ENCODE measurements at places on chromosomes 7 and 10.
A peak's percentile ranks its signal among the peaks of the same experiment; 100 is the strongest.

- DNase-seq: no peak
Measured at GRCh38 chr7:119935418-119936025, 337.5 kb upstream of the KCND2 start.

- no peak for DNase-seq
Measured at GRCh38 chr7:129721068-129721467, 109.5 kb downstream of the NRF1 start.

DNA sequence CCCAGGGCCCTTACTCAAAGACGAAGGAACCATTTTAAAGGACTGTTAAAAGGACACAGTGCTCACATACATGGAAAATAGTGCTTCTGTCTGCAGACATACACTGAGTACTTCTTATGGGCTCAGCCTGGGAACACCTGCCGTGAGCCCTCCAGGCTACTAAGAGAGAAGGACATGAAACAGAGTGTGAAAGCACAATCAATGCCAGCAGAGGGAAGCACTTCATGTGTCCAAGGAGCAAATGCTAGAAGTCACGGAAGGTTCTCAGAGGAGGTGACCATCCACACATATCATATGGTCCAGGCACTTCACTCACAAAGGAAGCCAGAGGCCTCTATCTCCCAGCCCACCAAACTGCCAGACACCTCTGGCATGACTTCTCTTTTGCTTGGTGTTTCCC is 15.5 kb downstream of the ELMO1 start:
- no peak for DNase-seq

- DNase-seq: no peak
Measured at GRCh38 chr7:109376576-109376975, 806.9 kb downstream of the DNAJB9 start.

DNA sequence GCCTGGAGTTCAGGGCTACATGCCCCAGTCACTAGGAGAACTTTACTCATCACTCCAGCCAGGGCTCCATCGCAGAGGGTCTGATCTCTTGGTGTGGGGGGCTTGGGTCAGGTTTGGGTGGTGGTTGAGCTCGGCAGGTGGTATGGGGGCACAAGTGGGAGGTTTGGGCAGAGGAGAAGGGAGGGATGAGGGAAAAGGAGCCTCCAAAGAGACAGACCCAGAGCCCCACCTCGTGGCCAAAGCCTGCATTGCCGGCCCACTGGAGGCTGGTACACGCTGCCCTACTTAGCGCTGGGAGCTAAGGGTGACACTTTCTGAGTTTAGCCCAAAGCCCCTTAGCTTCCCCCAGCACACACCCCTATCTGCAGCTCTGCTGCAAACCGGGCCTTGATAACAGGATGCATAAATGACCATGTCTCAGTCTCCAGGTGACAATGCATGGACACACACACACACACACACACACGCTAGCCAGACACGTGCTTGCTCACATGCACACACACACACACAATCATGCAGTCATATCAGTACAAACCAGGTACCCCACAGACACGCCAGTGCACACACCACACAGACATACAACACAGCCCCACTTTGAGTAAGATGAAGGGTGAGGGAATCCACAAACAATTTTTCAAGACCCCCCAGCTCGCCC is 14.7 kb downstream of the LZTS2 start:
- DNase-seq: peak; percentile 88

- DNase-seq: no peak
Measured at GRCh38 chr10:37872955-37873354, 15.5 kb upstream of the ZNF248 start.

- no peak for DNase-seq
Measured at GRCh38 chr10:31413325-31413724, 94.3 kb downstream of the ZEB1 start.

- DNase-seq: no peak
Measured at GRCh38 chr7:143247372-143247771, 15.9 kb upstream of the GSTK1 start.

DNA sequence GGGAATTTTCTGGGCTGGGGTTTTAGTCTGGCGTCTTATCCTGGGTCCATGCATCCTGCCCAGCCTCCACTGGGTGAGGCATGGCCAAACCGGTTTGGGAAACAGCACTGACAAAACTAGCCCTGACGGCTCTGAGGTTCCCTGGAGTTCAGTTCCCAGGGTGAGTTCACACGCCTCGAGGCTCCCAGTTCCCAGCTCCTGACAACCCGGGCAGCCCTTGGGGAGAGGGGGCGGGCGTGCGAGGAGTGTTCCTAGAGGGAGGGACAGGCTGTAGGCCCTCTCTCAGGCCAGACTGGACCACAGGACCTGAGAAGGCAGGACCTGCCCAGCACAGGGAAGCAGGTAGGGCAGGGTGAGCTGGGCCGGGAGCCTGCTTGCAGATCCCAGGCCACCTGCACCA is 82.3 kb upstream of the PPIF start:
- no peak for DNase-seq

GRCh38 chr10:28411648-28412047 is 108.8 kb upstream of the MPP7 start:
- DNase-seq: peak; percentile 64

- DNase-seq: no peak
Measured at GRCh38 chr10:623477-624311, 65.8 kb downstream of the DIP2C start.
